Fibroblast of villous mesenchyme (primary cell): ENCODE measurements at places on chromosomes 12 and 14. TPM values are rescaled to one million over a fixed set of nuclear protein-coding genes. Genes with fewer than 3 reads are reported as not detected.

The PRPH gene
- total RNA-seq = under 0.01 TPM in 1 of 2 replicates, not detected in the other

The MYF5 gene
- total RNA-seq = not detected in 2 replicates

The EEA1 gene
- 18.7 and 25.0 TPM in 2 replicates for total RNA-seq

The KRT85 gene
- not detected in 2 replicates for total RNA-seq

The TMEM117 gene
- 10.8 and 13.5 TPM in 2 replicates for total RNA-seq

The TMTC1 gene
- total RNA-seq = 12.2 and 33.2 TPM in 2 replicates

The LRFN5 gene
- 0.97 and 1.7 TPM in 2 replicates for total RNA-seq

The OR4E2 gene
- total RNA-seq = not detected in 2 replicates

The ATP23 gene
- total RNA-seq = 7.1 and 9.9 TPM in 2 replicates

DNA sequence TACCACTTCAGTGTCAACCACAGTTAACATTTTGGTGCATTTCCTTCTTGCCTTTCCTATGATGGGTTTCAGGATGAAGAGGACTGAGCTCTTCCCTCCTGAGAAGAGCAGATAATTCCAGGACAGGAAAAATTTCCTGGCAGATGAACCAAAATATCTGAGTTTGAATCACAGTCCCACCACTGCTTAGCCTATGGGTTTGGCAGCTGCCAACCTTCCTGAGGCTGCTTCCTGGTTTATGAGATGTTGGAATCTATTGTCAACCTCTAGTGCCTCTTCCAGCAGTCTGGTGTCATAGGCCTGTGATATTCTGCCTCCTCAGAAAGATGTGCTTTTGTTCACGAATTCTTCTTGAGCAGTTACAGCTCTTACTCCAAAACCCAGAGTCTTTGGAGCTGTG lies 197.4 kb upstream of the FRMD6 start:
- DNase-seq = no peak

GRCh38 chr12:3220382-3221321 lies 143.5 kb downstream of the TSPAN9 start:
- no peak for DNase-seq

DNA sequence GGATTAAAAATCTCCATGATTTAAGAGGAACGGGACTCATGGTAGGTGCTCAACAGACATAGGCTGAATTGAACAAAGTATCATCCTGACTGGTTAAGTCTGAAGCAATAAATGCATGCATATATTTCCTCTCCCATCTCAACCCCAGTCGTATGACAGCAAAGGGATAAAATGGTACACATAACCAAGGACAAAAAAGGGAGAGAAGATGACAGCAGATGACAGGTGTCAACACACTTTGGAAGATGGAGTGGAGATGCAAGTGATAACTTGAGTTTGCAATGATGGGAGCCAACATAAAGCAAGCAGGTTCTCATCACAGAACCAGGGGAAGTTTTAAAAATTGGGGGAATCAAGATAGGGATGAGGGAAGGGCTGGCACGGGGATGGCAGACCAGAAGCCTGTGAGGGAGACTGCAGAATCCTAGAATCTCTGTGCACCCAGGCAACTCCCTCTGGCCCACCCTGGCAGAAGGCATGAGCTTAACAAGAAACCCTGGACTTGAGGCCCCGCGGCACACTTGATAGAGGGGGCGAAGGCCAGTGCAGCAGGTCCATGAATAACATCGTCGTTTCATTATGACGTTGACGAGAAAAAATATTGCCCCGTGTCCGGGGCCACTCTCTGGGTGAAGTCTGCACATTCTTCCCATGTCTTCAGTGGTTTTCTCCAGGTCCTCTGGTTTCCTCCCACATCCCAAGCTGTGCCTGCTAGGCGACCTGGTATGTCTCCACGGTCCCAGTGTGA lies 5.0 kb downstream of the C1RL start:
- no peak for DNase-seq

DNA sequence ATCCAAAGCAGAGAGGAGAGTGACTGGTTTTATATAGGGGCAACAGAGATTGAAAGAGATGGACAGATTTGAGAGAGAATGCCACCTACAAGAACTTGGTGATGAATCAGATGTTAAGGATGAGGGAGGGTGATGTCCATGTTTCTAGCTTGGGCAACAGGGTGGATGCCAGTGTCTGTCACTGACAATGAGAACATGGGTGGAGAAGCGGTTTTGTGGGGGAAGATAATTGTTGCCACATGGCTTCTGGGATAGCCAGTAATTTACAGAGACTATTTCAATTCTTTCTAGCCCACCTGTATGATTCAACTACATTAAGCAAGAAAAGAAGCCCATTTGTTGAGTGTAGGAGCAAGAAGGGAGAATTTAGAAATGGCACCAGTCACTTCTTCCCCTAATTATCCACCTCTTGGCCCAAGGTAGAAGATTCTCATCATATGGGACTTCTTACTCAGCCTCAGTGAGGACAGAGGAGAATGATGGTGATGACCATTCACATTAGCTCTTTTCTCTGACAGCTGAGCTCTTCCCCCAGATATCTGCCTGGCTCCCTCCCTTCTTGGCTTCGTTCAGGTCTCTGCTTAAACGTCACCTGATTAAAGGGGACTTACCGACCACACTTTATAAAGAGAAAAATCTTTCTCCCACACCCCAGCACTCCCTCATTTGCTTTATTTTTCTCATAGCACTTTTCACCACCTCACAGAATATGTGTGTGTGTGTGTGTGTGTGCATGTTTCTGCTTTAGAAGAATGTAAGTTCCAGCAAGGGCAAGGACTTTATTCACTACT lies 117.8 kb downstream of the DUSP6 start:
- no peak for DNase-seq

DNA sequence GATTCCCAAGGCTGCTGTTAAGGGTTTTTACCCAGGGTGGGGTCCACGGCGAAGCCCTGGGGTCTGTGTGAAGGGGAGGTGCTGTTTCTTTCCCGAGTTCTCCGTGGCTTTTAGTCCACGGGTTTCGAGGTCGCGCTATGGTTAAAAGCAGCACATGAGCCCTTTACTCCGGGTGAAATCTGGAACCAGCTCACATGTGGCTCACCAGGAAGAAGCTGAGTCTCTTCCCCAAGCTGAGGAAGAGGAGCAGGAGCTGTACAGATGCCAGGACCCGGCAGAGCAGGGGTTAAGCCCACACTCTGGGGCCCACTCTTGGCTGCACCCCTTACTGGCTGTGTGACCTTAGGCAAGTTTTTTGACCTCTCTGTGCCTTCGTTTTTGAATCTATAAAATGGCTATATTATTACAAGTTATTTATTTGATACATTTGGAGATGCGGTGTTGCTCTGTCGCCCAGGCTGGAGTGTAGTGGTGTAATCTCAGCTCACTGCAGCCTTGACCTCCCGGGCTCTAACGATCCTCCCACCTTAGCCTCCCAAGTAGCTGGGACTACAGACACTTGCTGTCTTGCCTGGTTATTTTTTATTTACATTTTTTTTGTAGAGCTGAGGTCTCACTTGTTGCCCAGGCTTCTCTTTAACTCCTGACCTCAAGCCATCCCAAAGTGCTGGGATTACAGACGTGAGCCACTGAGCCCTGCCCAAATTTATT lies 266.3 kb downstream of the AACS start:
- DNase-seq = no peak

GRCh38 chr14:73393375-73393774 lies 65.0 kb downstream of the NUMB start:
- no peak for DNase-seq

DNA sequence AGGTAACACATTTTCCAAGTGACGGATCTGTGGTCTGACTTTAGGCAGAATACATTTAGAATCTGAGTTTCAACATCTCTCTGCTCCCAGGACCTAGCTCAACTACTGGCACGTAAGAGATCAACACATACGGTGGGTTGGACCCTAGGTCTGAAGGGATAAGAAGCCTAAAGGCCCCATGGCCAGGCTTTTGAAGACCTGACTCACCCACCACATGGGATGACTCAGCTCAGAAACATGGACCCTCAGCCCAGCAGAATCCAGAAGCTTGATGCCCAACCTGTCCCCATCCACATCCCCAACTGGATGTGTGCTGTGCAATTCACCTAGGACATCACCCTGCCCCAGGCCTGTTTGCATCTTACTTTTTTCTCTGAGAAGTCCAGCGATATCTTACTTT lies 770.2 kb downstream of the BCL11B start:
- no peak for DNase-seq

- no peak for DNase-seq
Measured at GRCh38 chr12:107654873-107655272, 30.7 kb upstream of the PWP1 start.

- no peak for DNase-seq
Measured at GRCh38 chr12:7013101-7013500, 5.2 kb downstream of the LPCAT3 start.

DNA sequence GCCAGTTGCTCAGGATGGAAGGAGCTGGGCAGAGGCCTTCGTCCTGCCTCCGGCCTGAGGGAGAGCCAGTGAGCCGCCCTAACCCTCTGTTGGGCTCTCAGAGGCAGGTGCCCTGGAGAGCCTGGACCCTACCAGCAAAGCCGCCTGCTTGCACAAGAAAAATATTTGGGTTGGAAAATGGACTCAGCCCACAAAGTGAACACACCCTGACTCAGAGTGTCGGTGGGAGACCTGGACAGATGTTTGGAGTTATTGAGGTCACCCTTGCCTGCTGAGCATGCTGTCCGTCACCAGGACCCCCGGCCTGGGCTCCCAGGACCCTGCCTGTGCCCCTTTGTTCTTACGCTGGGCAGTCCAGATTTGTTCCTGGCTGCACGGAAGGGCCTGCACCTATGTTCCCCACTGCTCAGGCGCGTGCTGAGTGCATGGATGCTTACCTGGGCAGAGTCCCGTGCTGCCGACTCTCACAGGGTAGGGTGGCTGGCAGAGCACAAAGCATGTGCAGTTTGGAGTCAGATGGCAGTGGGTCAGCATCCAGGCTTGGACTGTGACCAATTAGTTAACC lies 22.4 kb downstream of the FAM181A start:
- no peak for DNase-seq

DNA sequence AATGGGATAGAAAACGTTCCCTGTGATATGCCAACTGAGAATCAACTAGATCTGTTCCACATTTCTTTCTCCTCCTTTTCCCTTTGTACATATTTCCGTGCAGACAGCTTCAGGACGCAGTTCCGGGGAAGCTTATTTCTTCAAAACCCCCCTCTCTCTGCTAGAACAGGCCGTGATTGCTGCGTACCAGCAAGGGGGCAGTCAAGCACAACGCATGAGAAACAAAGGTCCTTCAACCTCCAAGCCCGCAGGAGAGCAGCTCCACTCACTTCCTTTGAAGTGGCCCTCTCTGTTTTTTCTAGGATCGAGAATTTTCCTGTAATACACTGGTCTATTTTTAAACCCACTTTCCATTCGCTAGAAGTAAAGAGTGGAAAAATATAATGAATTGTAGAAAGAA lies 80.8 kb downstream of the ZNF664 start:
- peak; percentile 76 for DNase-seq

- no peak for DNase-seq
Measured at GRCh38 chr14:24056800-24057184, 5.0 kb downstream of the CARMIL3 start.

DNA sequence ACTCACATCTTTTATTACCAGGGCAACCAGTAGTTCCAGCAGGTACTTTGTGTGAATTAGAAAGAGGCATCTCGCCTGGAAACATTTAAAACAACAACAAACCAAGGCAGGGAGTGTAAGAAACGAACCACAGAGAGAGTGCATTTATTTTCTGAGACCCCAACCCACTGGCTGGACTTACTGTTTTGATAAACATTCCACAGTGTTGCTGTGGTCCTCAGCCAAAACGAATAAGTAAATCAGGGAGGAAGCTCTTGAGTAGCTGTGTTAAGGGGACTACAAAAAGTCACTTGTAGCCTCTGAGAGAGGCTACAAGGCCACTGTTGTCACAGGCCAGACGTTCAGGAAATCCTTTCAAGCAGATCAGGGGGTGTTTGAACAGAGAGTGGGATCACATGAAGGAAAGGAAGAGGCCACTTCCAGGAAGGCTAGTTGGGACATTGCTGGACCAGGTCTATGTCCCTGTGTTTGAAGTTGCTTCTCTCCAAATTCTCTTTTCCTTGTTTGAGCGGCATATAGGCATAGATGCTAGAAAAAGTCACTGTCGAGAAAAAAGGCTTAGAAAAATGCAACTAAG lies 33.8 kb downstream of the DMAC2L start:
- no peak for DNase-seq

DNA sequence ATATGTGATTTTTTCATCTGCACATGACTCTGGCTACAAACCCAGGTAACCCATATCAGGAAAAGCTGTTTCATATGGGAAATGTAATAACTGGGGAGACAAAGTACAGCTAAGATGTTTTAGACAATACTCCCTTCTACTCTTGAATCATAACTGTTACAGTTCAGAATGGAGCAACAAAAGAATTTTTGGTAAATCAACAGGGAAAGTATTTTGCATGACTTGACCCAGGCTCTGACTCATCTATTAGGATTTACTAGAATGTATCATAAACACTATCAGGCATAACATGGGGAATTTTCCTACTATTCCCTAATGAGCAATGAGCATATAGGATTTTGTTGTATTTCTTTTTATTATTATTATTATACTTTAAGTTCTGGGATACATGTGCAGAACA lies 553.0 kb downstream of the SLC16A7 start:
- peak; percentile 72 for DNase-seq

DNA sequence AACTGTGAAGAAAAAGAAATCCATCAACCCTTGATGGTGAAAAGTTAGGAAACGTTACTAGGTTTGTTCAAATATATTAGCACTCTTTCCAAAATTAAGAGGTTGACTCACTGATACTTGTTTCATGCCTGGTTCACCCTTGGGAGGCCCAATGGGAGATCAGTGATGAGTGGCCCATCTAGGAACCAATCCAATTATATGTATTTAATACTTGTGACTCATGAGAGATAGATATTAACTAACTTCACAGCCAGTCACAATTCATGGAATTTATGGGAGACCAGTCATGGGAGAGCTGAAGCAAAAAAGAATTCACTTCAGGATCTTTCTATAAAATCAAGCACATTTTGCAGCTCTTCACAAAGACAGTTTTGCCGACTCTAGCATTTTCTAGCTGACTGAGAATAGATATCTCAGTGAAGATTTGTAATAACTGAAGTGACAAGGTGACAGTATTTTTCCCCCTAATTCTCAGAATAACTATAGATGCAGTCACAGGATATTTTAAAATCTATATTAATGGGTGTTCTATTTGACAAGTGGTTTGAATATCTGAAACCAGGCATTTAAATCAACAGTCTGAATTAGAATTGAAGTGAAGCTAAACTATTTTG lies 230.2 kb downstream of the EPS8 start:
- peak; percentile 30 for DNase-seq

DNA sequence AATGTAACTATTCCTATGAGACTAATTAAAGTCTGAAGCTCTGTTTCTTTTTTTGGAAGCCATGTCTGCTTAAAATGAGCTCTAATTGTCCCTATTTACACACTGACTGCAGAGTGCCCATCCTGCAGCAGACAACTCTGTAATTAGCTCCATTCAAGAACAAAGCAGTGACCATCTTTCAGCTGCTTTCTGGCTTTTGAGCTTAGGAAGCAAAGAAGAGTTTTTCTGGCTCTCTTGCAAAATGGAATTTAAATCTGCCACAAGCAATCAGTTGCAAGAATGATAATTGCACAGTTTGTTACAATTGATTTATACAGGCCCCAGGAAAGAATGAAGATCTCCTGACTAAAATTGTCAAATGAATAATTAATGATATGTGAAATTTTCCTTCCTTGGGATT lies 83.4 kb downstream of the GAS2L3 start:
- DNase-seq = no peak

- DNase-seq = no peak
Measured at GRCh38 chr12:19525274-19525673, 86.0 kb downstream of the AEBP2 start.
